ENCODE measurements at places on chromosomes 6 and 20. TPM values are rescaled to one million over a fixed set of nuclear protein-coding genes. Genes with fewer than 3 reads are reported as not detected.

DNA sequence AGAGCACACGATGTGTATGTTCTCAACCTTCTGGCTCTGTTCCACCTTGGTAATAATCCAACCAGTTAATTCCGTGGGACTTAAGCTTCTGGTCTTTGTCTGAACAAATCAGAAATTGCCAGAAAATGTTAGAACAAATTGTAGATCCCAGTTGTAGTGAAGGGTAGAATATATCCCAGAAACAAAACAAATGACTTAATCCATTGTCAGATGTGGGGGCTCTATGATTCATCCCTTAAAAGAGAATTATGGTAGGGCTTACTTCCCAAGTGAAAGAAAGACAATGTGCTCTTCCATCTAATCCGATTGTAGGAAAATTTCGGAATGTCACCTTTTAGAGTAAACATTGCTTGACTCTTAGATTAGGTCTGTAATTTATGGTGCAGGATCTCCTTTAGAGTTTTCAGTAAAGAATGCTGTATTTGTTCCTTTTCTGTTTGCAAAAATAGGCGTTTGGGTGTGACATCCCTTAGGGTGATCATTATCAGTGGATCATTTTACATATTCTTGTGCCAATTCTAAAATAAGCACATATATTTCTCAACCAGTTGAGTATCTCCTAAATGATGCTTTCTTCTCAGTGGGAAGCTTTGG, 234.5 kb upstream of the ZNF217 start:
- peak; percentile 95 for DNase-seq

DNA sequence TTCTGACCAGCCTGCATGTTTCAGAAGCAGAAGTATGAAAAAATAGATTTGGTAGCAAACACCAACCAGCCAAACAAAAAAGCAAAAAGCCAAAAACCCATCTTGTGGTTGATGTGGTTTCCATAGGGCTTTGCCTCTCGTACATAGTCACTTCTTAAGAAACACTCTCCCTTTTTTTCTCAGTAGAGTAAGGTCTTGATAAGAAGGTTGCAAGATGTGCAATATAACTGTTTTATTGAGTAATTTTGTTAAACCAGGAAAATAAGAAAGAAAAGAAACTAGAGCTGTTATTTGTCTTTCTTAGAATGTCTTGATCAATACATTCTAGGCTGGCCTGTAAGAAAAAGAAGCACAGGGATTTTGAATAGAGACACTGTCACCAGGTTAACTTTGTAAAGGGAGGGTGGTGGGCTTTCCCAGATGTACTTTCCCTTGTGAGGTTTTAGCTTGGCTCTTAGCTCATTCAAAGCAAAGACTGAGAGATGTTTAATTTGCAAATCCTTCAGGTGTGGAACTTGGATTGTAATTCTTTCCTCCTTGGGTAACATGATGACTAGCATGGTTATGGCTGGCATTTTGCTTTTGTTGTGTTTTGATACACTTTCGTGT, 49.7 kb downstream of the AKAP12 start:
- no peak for DNase-seq

GRCh38 chr6:72984981-72985665, 240.2 kb downstream of the KHDC1L start:
- DNase-seq, result no peak

- no peak for DNase-seq
These were observed 137.7 kb upstream of the DEFB112 start for GRCh38 chr6:50187351-50187921.

- DNase-seq, result no peak
These were observed 15.6 kb upstream of the SHLD1 start for GRCh38 chr20:5734602-5735001.

- no peak for DNase-seq
These were observed 33.2 kb downstream of the ADA start for GRCh38 chr20:44618318-44618731.

- DNase-seq, result no peak
These were observed 42.0 kb upstream of the ASIP start for GRCh38 chr20:34199183-34199582.

Gene BMP6
- total RNA-seq, result 0.89 TPM

Gene RNASET2
- 139 TPM for total RNA-seq

Gene TNFRSF6B
- 119 TPM for total RNA-seq

Gene EYA2
- not detected for total RNA-seq

Data from kidney epithelial cell (primary cell).